ENCODE measurements at places on chromosomes 6 and 20. TPM values are rescaled to one million over a fixed set of nuclear protein-coding genes. Genes with fewer than 3 reads are reported as not detected.

DNA sequence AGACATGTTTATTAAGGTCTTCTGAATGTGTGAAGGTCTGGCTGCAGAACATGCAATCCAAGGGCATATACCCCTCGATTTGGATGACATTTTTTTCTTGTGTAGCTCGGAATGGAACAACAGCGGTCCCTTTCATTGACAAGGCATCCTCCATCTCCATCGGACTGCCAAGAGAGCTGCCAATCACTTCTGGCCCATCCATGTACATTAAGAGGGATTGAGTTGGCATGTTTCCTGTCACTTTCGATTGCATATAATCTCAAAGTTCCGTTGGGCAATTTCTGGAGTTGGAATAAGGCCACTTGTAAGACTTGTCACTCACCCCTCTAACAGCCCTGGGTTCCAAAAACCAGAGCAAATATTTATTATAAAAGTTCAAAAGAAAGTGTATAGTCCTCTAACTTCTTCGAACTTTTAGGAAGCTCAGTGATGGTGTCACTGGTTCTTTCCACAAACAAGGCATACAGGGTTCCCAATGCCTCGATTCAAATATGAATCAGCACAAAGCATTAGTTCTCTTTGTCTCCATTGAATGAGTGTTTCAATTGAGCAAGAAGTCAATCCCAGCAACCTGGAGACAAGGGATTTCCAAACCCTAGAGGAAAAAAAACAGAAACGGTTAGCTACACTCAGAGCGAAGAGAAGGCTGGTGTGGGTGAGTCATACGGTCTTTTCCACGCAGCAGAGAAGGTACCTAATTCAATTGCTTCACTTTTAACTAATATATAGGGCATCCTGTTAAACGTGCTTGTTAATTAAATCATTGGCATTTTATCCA lies 10.9 kb downstream of the ZNF217 start:
- DNase-seq, result no peak

- DNase-seq, result no peak
These were observed 12.6 kb downstream of the HCK start for GRCh38 chr20:32064667-32065066.

The ETV7 gene
- total RNA-seq, result 4.8 TPM

The MTFR2 gene
- total RNA-seq, result 0.30 TPM

DNA sequence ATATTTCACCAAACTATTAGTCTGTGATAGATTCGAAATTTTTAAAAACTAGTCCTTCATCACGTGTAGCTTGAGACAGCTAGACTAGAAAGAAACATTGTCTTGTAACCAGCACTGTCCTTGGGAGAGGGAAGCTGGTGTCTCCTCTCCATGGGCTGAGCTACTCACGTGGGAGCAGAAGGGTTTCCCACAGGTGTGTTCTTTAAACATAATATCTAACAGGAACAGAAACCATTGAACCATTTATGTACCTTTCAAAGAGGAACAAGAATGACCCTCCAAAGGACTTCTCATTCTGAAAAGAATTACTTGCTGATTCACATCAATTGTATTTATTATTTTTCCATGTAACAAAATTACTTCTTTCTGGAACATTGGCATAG lies 72.4 kb upstream of the SYNJ2 start:
- DNase-seq, result no peak

DNA sequence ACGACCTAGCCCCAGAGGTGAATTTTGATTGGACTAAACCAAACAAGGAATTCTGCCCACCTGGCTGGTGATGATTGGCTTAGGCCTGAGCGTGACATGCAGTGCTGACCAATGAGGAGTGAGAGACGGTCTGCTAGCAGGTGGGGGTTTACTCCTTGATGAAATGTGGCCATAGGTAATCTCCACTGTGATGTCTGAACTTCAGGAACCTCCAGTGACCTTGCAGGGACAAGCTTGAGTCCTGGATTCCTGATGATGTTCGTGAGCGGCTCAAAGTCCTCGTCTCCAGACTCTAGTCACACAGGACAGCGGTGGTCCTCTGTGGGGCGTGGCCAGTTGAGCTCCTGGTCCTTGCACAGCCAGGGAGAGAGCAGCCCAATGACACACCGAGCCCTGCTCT lies 8.4 kb downstream of the VSX1 start:
- no peak for DNase-seq

The CENPQ gene
- total RNA-seq, result 5.3 TPM

All from tibial nerve (tissue), 4 donors.